Right atrium auricular region (tissue), 2 donors: ENCODE measurements at places on chromosomes 2 and 18.

GRCh38 chr2:148162871-148163270 lies 142.0 kb downstream of the MBD5 start:
- no peaks in the 10 kb centered on the region for H3K36me3 ChIP-seq
- no peaks in the 10 kb centered on the region for H3K27me3 ChIP-seq
- no peak for DNase-seq
- H3K4me3 ChIP-seq, result no peak overlapping the region
- H3K4me1 ChIP-seq, result no peaks in the 10 kb centered on the region

DNA sequence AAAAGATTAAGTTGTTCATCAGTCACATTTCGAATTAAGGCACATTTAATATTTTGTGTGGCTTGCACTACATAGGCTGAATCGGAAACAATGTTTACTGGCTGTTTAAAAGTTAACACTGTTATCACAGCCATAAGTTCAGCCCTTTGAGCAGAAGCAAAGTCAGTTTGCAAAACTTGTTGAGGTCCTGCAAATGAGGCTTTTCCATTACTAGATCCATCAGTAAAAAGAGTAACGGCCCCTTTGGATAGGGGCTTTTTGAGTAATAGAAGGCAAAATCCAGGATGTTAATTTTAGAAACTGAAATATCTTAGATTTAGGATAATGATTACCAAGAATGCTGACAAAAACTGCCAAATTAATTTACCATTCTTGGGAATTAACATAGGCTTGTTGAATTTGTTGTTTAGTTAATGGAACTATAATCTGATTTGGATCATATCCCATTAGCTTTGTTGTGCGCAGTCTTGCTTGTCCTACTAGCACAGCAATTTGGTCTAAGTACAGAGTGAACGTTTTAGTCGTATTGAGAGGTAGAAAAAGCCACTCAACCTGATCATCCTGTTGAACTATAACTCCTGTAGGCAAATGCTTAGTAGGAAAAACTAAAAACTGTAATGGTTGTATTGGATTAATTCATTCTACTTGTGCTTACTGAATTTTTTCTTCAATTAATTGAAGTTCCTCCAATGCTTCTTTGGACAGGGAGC lies 13.9 kb upstream of the SUCLG1 start:
- H3K4me1 ChIP-seq, result no peaks in the 10 kb centered on the region
- H3K36me3 ChIP-seq, result no peaks in the 10 kb centered on the region
- no peak overlapping the region for H3K4me3 ChIP-seq
- DNase-seq, result no peak
- H3K27me3 ChIP-seq, result no peaks in the 10 kb centered on the region
- no peak overlapping the region for H3K27ac ChIP-seq

DNA sequence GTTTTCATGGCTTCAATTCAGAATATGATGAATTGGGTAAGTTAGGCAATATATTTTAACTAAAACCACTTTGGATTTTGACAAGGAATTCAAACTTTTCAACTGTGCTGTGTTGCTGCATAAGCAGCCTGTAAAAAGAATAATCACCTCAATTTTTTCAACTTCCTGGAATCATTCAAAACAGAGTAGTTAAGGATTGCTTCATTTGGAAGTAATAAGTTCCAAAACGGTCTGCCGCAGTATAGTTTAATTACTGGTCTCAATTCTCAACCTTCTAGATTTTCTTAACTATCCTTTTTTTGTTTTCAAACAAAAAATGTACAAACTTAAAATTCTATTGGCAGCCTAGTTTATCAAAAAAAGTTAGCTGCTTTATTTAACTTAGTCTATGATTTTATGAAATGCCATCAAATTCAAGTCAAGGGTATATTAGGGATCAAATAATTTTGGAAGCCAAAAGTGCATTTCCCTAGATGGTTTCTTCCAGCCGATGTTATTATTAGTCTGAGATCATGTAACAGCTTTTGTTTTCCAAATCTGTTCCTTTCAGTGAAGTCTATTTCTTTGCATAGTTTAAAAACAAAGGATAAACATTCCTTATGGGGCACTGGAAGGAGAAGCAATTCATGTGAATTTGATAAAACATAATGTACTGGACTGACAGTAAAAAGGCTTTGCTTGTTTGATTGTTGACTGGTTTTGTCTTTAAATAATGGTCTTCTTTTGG lies 76.1 kb upstream of the ETAA1 start:
- H3K27me3 ChIP-seq, result no peaks in the 10 kb centered on the region
- H3K4me1 ChIP-seq, result peaks cover 6% of the 10 kb centered on the region
- H3K27ac ChIP-seq, result no peak overlapping the region
- H3K36me3 ChIP-seq, result no peaks in the 10 kb centered on the region

DNA sequence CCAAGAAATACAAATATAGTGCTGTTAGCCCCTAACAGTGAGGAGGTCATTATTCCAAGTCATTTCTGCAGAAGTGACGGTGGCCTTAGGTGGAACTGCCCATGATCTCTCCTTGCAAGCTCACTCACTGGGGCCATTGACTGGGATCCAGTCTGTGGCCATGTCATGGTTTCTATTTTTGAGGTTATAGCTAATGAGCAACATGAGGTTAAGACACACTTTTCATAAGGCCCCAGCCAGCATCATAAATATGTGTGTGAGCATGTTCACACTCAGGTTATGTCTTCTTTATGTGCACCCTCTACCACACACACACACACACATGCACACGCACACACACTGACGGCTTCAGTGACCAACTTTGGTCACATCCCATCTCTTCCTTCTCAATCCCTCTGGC lies 484 bp downstream of the AFF3 start:
- H3K4me1 ChIP-seq, result no peaks in the 10 kb centered on the region
- no peak overlapping the region for H3K4me3 ChIP-seq
- H3K27me3 ChIP-seq, result no peaks in the 10 kb centered on the region
- no peak overlapping the region for H3K27ac ChIP-seq
- no peak for DNase-seq

GRCh38 chr2:120077896-120078295 lies 65.0 kb downstream of the EPB41L5 start:
- no peaks in the 10 kb centered on the region for H3K4me1 ChIP-seq
- no peaks in the 10 kb centered on the region for H3K27me3 ChIP-seq
- DNase-seq, result no peak

- no peaks in the 10 kb centered on the region for H3K4me1 ChIP-seq
- no peak for DNase-seq
- H3K27me3 ChIP-seq, result no peaks in the 10 kb centered on the region
- H3K4me3 ChIP-seq, result no peak overlapping the region
Observed at GRCh38 chr2:68809324-68810240, 61.6 kb downstream of the BMP10 start.

DNA sequence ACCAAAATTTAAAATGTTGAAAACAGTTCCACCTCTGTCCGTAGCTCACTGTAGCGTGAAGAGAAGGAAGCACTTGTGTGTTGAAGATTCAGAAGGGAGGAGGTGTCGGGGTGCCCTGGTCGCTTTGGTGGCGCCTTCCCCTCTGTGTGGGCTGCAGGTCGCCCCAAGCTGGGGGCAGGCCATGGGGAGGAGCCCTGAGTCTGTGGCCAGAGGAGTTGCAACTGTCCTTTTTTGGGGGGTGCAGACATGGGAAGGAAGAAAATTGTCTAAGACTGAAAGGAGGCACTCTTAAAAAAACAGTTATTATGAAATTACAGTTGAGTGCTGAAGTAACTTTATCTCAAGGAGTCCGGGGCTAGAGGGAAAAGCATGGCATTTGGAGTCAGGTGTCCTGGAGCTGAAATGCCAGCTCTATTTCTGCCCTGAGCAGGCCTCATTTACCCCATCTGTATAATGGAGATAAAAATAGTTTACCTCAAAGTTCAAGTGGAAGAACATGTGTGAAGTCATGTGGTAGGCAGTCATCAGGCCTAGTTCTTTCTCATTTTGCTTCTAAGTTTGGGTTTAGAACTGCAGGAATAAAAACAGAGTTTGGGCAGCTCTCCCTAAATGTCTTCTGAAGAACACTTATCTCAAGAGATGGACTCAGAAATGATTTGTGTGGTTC lies 82.1 kb downstream of the RNF144A start:
- no peak overlapping the region for H3K27ac ChIP-seq
- no peaks in the 10 kb centered on the region for H3K27me3 ChIP-seq
- no peak for DNase-seq
- H3K4me3 ChIP-seq, result no peak overlapping the region

DNA sequence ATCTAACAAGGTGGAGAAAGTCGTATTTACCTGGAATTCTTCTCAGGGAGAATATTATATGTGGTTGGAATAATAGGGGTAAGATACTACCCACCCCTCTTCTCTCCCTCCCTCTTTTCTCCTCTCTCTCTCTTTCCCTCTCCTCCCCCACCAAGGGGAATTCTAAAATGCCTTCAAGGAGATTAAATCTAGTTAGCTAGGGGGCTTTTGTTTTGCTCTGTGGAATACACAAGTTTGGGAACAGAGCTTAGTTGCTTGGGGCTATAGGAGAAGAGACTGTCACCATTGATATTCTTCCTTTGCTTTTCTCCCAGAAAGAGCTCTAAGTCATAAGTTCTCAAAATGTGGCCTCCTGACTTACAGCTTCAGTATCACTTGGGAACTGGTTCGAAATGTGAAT lies 34.5 kb downstream of the TAF1B start:
- no peak for DNase-seq
- no peaks in the 10 kb centered on the region for H3K4me1 ChIP-seq
- H3K36me3 ChIP-seq, result peaks cover 23% of the 10 kb centered on the region
- H3K4me3 ChIP-seq, result no peak overlapping the region
- no peak overlapping the region for H3K27ac ChIP-seq

- no peaks in the 10 kb centered on the region for H3K36me3 ChIP-seq
- no peaks in the 10 kb centered on the region for H3K27me3 ChIP-seq
- no peaks in the 10 kb centered on the region for H3K4me1 ChIP-seq
- no peak overlapping the region for H3K4me3 ChIP-seq
- peak; percentile 40 for DNase-seq
- H3K27ac ChIP-seq, result no peak overlapping the region
Observed at GRCh38 chr2:126858436-126858835, 40.3 kb upstream of the TEX51 start.

- no peaks in the 10 kb centered on the region for H3K36me3 ChIP-seq
- no peak overlapping the region for H3K27ac ChIP-seq
- H3K4me3 ChIP-seq, result no peak overlapping the region
- DNase-seq, result no peak
Observed at GRCh38 chr2:60586081-60586480, 32.6 kb upstream of the BCL11A start.

- H3K4me1 ChIP-seq, result no peaks in the 10 kb centered on the region
- H3K27me3 ChIP-seq, result no peaks in the 10 kb centered on the region
- DNase-seq, result no peak
- H3K27ac ChIP-seq, result no peak overlapping the region
- H3K36me3 ChIP-seq, result no peaks in the 10 kb centered on the region
Observed at GRCh38 chr18:36663312-36663711, 165.5 kb downstream of the TPGS2 start.

- H3K36me3 ChIP-seq, result no peaks in the 10 kb centered on the region
- no peak overlapping the region for H3K4me3 ChIP-seq
- DNase-seq, result peak; percentile 91
- H3K4me1 ChIP-seq, result peaks cover 86% of the 10 kb centered on the region
Observed at GRCh38 chr2:234981197-234982095, 29.6 kb downstream of the SH3BP4 start.

GRCh38 chr2:1770566-1771380 lies 26.5 kb upstream of the PXDN start:
- DNase-seq, result no peak
- H3K4me1 ChIP-seq, result no peaks in the 10 kb centered on the region
- H3K4me3 ChIP-seq, result no peak overlapping the region
- no peak overlapping the region for H3K27ac ChIP-seq

- no peaks in the 10 kb centered on the region for H3K36me3 ChIP-seq
- no peaks in the 10 kb centered on the region for H3K27me3 ChIP-seq
- H3K4me1 ChIP-seq, result no peaks in the 10 kb centered on the region
- no peak overlapping the region for H3K27ac ChIP-seq
- DNase-seq, result no peak
- no peak overlapping the region for H3K4me3 ChIP-seq
Observed at GRCh38 chr2:240179941-240180666, 39.6 kb upstream of the OTOS start.

DNA sequence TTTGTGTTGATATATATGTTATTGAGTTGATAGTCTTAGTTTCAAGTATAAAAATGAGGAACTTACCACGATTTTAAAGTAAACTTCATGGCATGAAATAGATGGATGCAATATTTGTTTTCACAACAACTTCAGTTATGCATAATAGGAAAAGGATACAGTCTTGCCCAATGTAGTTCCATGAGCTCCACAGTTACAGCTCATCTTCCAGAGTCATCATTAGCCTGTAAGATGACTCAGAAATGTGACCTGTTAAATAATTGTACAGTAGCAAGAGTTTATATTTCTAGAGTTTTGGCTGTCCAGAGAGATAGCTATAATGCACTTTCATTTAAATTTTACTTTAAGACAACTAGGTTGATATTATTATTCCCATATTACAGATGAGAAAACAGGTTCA lies 80.9 kb upstream of the ARHGAP28 start:
- H3K36me3 ChIP-seq, result no peaks in the 10 kb centered on the region
- no peak overlapping the region for H3K27ac ChIP-seq
- H3K4me1 ChIP-seq, result no peaks in the 10 kb centered on the region

GRCh38 chr2:144785253-144785652 lies 265.3 kb upstream of the ZEB2 start:
- H3K4me3 ChIP-seq, result no peak overlapping the region
- H3K27ac ChIP-seq, result no peak overlapping the region
- H3K4me1 ChIP-seq, result no peaks in the 10 kb centered on the region

DNA sequence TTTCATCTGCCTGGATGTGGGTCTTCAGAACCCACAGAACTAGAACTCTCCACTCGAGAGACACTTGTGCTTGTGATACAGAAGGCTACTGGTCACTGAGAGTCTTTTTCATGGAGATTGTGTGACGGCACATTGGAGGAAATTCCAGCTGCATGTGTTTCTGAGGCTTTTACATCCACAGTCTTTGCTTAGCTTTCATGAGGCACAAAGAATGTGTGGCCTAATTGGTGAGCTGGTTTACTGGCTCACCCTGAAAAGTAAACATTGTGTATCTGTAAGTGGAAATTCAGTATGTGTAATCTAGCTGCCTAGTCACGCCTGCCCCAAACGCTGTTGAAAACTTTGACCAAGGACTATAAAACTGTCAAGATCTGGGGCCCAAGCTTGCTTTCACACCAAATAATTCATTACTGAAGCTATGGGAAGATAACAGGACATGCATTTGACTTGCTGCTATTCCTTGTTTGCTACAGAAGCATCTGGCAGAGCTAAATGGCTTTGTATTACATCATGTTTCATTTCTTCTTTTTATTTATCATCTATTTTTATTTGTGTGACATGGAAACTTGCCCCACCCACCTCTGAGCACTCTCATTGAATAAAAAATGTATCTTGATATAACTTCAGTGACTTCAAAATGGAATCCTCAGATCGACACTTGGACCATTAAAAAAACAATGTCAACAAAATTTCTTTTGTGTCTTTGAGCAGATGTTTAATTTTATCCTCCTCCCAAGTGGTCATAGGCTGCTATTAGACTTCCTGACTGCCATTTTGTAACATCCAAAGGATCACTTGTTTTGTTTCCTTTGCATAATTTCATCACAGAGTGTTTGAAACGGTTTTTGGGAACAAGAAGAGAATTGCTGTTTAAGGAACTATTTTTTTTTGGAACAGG lies 80.2 kb downstream of the EFEMP1 start:
- H3K27ac ChIP-seq, result no peak overlapping the region
- H3K27me3 ChIP-seq, result no peaks in the 10 kb centered on the region
- no peak for DNase-seq
- H3K4me1 ChIP-seq, result peaks cover 10% of the 10 kb centered on the region
- H3K4me3 ChIP-seq, result no peak overlapping the region

- no peaks in the 10 kb centered on the region for H3K36me3 ChIP-seq
- no peaks in the 10 kb centered on the region for H3K4me1 ChIP-seq
- no peaks in the 10 kb centered on the region for H3K27me3 ChIP-seq
- no peak for DNase-seq
- H3K4me3 ChIP-seq, result no peak overlapping the region
Observed at GRCh38 chr2:180695586-180696401, 284.6 kb upstream of the UBE2E3 start.
